ENCODE measurements at places on chromosomes 1 and 21.

GRCh38 chr1:42322577-42322976 is 12.5 kb downstream of the FOXJ3 start:
- no peak for DNase-seq

DNA sequence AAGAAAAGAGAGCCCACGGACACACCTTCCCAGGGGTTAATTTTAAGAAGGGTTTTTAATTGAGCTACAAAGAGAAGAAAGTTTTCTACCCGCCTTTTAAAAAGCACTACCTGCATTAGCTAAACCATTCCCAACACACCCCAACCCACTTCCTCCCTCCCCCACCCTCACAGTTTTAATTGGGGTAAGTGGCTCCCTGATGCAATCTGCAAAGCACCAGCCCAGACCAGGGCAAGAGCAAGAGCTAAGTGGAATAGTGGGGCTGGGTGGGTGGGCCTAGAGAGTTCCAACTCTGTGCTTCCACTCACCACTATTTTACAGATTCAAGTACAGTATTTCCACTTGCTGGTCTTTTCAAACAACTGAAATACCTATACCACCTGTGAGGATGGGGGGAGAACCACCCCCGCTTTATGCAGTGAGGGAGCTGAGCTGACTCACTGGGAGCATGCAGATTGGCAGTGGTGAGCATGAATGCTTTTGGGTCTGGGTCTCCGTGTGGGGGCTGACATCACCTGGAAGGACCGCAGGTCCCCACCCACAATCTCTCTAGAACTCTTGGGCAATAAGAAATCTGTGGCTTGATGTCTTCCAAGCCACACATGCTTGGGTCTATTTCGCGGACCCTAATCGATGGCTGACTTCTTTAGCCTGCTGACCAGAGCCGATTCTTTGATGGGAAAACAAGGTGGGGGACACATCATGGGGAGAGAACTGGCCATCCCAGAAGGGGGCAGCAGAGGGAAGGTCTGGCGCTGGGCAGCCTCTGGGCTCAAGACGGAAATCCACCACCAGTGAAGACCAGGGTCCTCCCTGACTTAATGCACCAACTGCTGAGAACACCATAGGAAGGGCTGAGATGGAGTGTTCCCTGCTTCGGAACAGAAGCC is 95.5 kb downstream of the SSBP3 start:
- no peak for DNase-seq

DNA sequence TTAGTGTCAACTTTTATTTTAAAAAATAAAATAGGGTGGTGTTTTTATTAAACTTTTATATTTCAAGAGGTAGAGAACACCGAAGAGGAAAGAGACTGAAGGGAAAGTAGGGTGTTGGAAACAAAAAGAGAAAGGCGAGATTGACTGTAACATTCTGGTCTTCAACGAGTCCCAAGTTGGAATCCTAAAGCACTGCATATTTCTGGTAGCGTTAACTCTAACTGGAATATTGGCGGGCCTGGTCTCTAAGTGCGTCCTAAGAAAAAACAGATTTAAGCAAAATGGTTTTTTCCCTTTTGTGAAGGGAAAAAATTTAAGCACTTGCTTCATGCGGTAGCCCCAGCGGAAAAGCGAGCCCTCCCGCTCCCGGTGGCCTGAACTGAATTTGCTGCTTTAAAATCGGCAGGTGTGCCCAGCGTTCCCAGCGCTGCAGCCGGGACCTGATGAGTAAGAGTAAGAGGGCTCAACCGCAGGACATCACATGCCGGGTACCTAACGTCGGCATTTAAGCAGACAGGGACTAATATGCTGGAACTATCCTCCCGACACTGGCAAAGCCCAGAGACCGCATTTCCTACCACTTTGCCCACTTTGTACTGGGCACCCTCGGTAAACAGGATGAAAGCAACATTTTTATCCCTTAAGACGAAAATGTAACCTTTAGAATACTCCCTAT is 30.5 kb upstream of the NFIA start:
- DNase-seq: no peak

- no peak for DNase-seq
Measured at GRCh38 chr1:200410566-200410878, 686 bp upstream of the ZNF281 start.

- DNase-seq: no peak
Measured at GRCh38 chr1:56646611-56647010, 1.5 kb downstream of the PRKAA2 start.

GRCh38 chr1:3660704-3661103 is 8.4 kb downstream of the TP73 start:
- DNase-seq: no peak

GRCh38 chr1:247386687-247387086 is 29.3 kb upstream of the NLRP3 start:
- no peak for DNase-seq

- no peak for DNase-seq
Measured at GRCh38 chr1:19204446-19205266, 5.4 kb downstream of the UBR4 start.

GRCh38 chr21:34949030-34949429 is 100.1 kb downstream of the RUNX1 start:
- DNase-seq: no peak

- DNase-seq: no peak
Measured at GRCh38 chr1:21641967-21642739, 27.0 kb downstream of the RAP1GAP start.

DNA sequence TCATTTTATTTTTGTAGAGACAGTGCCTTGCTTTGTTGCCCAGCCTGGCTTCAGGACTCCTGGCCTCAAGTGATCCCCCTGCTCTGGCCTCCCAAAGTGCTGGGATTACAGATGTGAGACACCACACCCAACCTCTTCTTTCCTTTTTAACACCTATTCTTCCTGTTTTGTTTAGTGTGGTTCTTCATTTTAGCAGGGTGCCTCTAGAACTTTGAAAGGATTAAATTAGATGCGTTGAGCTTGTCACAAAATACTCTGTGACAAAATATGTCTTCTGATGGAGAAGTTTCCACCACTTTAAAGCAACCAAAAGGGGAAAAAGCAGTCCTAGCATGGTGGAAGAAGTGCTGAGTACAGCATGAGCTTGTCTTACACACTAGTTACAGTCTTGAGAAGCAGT is 42.0 kb downstream of the CDC14A start:
- no peak for DNase-seq

- DNase-seq: no peak
Measured at GRCh38 chr1:151145304-151146071, 943 bp downstream of the SEMA6C start.

DNA sequence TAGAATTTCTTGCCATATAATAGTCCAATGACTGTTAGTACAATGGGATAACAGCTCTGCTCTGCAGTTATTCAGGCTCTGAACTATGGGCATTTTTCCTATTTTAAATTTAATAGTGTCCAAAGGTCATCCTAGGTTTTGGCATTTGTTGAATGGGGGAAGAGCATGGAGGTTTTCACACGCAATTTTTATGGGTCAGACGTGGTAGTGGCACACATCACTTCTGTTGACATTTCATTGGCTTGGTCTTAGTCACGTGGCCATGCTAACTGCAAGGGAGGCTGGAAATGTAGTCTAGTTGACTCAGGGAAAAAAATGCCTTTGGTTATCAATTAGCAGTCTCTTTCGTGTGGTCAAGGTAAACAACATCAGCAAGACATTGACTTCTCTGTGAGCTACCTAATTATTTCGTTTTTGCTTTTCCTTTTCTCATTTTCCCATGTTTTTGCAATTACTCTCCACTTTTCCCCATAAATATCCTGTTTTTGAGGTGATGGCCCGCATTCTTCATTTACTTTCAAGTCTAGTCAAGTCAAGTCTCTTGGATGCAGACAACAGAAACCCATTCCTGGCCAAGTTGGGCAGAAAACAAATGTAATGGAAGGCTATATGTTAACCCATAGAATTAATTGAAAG is 82.8 kb downstream of the DYRK1A start:
- no peak for DNase-seq

GRCh38 chr1:232463225-232463624 is 166.7 kb downstream of the SIPA1L2 start:
- DNase-seq: no peak

- no peak for DNase-seq
Measured at GRCh38 chr1:229753764-229754551, 127.9 kb downstream of the URB2 start.

DNA sequence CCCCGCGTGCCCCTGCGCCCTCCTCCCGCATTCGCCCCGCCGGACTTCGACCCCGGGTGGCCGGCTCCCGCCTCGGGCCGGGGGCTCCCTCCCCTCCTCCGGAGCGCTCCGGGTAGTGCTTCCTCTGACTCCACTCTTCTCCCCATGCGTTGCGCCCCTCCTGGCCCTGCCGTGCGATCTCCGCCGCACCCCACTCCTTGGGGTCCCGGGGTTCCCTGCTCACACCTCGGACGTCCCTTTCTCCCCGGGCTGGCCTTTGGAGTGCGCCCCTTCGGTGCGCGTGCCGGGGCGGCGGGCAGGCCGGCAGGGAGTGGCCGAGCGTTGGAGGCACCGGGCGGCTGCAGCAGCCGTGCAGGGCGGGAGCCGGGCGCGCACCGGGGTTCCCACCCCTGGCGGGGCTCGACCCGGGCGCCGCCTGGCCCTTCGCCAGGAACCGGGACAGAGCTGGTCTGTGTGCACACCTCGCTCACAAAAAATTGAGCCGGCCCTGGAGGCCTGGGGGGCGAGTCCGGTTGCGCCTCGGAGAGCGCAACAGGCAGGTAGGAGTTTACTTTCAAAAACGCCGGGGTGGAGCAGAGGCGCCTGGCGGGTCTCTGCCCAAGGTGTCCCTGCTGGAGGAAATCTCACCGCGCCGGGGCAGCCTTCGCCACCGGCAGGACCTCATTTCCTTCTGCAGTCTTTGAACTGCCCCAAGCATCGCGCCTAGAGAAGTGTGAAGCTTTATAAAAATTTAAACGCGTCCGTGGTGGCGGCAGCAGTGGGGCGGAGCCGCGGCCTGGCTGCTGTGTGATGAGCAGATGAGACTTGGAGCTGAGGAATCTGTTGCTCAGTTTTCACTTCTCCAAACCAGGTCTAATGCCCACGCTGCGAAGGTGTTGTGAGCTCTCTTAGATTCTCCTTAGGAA is 650 bp downstream of the VANGL1 start:
- no peak for DNase-seq

DNA sequence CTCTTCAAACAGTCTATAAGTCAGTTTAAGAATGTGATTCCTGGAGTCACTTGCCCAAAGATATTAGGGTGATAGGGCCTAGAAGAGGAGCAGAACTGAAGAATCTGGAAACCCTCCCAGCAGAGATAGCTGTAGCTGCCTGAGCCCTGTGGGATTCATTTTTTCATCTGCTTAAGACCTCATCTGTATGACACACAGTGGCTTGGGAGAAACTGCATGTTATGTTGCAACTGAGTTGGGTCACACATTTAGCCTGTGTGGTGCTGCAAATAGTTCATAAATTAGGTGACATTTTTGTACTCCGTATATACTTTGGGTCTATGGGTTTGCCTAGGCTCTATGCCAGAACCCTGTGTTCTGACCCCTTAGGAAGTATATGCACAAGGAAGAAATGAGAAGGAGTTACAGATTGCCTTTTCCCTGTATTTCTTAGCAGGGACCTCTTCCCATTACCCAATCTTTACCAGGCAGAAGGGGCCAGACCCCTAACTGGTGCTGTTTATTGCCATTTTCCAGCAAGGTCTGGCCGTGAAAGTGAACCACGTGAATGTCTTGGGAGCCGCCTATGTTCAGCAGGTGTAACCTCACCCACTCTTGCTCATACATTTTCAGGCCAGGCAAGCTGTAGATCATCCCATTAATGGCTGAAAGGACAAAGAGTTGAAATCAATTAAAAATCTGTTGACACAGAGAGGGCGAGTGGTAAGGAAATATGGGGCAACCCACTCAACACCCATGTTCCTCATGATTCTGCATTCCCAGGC is 41.9 kb upstream of the SLC19A2 start:
- no peak for DNase-seq

DNA sequence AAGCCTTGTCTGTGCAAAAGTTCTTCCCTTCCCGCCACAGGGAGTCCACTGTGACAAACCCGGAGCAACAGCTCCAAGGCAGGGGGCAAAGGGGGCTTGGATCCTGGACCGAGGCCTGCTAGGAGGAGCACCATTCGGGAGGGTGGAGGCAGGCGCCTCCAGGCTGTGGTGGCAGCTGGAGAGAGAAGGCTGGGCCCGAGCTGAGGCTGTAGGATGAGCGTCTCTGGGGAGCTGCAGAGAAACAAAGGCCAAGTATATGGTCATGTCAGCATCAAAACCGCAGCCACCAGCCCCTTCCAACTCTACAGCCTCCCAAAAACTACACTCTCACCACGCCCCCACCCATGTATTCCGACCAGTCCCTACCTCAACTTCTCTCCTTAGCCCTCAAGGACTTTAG is 579 bp downstream of the SH3BP5L start:
- DNase-seq: no peak

GRCh38 chr1:107897438-107898345 is 67.3 kb downstream of the VAV3 start:
- DNase-seq: no peak

- no peak for DNase-seq
Measured at GRCh38 chr1:30747033-30748008, 10.3 kb downstream of the LAPTM5 start.

DNA sequence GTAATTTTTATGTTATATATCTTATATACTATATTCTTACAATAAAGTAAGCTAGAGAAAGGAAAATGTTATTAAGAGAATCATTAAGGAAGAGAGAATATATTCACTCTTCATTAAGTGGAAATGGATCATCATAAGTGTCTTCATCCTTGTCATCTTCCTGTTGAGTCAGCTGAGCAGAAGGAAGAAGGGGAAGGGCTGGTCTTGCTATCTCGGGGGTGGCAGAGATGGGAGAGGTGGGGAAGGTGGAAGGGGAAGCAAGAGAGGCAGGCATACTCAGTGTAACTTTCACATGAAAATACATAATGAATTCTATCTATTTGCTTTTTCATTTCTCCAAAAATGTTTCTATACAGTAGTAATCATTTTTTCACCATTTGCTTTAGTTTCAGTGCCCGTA is 5.1 kb downstream of the DNASE2B start:
- no peak for DNase-seq
